ENCODE measurements at places on chromosomes 12 and 14.

DNA sequence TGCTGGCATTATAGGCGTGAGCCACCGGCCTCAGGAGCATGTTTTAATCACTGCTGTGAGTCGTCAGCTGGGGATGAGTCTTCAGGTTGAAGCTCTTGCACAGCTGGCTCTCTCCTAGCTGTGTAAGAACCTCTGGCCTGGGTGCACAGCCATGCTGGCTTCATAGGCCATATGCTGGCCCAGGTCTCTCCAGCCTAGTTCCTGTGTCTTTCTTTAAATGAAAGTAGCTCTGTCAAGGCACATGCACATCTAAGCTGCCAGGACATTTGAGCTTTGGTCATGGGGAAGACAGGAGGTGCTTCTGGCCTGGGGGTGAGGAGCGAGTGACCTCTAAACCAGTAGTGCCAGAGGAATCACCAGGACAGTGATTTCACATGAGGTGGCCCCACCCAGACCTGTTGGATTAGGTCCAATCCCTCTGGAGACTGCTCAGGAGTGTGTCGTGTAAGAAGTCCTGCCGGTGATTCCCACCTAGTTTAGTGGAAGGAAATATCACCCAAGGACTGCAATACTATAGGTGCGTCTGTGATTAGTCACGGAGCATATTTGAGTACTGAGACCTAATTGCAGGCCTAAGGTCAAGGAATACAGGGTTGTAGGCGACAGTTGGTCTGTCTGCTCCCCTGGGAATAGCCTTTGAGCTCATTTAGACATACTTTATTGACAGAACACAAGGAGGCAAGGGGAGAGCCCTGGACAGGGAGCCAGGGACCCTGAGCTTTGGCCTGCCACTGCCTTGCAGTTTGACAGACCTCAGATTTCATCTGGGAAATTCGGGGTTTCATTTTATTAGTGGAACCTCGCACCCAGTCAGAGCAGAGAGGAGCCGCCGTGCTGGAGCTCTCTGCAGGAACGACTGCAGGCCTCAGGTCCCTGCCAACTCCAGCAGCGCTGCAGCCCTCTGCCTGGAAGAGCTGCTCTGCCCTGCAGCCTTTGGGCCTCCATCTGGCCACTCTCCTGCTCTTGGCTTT is 67.0 kb downstream of the ANKRD9 start:
- DNase-seq, result no peak

DNA sequence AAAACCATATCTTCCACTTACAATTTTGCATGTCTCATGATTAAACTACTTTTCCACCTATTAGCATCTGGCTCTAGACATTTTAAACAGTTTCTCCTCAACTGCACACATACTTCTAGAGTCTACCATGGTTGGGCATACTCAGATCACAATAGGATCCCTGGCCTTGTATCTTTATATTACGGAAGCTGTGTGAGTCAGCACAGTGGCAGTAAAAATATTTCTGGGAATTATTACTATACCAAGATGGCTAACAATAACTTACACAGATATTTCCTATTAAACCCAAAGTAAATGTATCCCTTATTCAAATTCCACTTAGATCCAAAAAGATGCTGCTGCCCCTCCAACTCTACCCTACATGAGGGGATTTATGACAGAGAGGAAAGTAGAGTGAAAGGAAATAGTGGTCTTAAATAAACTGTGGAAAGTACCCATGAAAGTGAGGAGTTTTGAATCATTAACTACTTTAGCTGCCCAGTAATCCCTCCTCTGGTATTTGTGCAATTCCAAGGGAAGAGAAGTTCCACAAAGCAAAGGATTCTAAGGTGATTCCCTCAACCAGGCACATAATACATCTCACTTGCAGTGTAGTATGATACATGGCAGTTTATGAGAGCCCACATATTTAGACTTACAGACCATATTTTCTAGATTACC is 14.0 kb upstream of the CPSF6 start:
- no peak for DNase-seq

GRCh38 chr14:49306152-49306751 is 279.9 kb downstream of the RPS29 start:
- DNase-seq, result no peak

GRCh38 chr12:34392741-34393085 is 370.4 kb downstream of the ALG10 start:
- no peak for DNase-seq

DNA sequence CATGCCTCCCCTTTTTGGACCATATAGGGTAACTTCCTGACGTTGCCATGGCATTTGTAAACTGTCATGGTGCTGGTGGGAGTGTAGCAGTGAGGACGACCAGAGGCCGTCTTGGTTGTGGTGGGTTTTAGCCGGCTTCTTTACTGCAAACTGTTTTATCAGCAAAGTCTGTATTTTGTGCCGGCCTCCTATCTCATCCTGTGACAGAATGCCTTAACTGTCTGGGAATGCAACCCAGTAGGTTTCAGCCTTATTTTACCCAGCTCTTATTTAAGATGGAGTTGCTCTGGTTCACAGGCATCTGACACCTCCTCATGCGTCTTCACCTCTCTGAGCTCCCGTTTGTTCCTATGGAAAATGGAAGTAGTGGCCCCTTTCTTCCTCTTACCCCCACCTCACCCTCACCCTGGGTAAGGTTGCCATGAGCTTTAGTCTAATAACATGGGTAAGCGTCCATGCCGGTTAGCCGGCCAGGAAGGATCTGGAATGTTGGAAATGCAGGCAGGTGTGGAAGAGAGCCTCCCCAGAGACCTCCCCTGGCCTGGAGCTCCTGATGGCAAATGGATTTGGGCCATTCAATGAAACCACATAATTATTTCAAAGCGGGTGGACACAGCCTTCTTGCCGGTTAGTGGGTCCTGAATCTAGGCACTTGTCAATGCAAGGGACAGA is 18.6 kb downstream of the HHIPL1 start:
- DNase-seq, result no peak

- DNase-seq, result no peak
These were observed 107.1 kb downstream of the MYRFL start for GRCh38 chr12:69932154-69932553.

DNA sequence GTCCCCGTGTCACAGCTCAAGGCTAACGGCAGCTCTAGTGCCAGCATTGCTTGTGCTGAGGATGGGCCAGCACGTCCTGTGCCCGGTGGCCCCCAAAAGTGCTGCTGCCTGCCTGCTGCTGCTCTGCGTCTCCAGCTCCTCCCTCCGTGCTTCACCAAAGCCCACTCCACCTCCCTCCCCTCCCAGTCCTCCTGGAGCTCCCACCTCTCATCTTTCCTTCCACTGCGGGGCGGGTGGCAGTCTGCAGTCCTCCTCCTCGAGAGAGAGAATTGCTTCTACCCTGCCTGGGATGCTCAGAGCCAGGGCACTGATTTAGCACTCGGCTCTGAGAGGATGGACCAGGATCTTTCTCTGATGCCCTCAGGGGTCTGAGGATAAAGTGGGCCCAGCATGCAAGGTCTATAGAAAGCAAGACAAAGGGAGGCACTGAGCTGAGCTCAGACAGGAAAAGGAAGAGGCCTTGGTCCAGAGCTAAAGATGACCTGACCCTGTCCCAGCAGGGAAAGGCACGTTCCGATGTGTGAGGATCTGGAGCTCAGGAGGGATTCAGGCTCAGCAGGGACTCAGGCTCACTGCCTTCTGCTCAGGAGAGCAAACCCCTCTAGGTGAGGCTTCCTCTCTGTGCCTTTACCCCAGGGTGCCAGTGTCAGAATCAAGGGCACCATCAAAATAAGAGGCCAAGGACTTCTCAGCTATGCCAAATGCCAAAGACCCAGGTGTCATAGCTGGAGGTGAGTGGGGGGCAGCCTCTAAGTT is 113.1 kb upstream of the FKBP4 start:
- DNase-seq, result no peak

DNA sequence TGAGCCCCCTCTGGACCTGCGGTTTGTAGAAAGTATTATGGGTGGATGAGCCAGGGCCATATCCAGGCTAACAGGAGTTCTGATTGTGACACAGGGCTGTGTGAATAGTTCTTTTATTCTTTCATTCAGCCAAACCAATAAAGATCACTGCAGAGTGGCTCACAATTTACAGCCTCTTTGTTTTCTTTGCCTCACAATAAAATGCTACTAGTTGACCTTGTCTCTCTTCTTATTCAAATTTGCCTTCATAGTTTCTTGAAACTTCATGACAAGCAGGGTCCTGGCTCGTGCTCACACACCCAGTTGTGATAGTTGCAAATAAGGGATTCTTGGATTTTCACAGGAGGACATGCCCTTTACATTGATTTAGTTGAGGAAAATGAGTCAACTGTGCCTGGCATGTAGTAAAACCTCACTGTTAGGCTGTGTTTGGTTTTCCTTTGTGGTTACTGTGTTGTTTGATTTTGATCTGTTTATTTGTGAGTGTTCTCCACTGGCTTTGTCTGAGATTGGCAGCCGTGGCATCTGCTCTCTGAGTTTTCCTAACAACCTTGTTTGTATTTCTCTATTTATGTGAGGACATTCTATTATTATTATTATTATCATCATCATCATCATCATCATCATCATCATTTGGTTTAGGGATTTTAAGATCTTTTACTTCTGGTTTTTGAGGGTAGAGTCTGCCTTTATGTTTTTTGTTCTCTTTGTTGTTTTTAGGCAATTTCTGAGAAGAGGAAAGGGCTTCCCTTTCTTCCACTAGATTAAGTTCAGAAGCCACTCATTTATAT is 2.7 kb upstream of the KRT6B start:
- no peak for DNase-seq

- no peak for DNase-seq
These were observed 91.0 kb downstream of the LRRC74A start for GRCh38 chr14:76917158-76917596.

DNA sequence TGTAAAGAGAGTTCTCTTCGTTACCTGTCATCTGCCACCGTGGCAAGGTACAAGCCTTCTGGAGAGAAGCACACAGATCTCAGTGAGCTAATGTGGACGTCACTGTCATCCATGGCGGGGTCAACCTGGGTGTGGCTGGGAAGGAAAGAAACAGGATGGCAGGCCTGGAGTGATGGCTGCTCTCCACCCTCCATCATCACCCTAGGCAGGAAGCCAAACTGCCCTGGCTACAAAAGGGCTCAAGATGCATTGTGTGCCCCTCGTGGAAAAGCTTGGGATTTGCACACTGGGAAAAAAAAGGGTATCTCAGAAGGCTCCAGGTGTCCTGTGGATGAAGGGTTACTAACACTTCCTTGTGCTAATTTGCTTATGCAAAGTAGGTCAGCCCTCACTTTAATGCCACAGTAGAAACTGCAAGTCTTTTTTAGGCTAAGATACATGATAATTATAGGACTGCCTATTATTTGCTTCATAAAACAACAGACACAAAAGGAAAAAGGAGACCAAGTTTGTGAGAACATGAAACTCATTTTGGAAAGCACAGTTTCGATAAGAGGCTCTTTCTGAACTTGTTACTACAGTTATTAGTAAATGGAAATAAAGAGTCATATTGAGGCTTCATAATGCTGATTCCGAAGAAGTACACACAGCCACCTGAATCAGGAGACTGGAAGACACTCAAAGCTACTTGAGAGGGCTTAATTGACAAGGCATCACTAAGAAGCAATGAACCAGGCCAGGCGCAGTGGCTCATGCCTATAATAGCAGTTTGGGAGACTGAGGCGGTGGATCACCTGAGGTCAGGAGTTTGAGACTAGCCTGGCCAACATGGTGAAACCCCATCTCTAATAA is 18.9 kb downstream of the RFC5 start:
- DNase-seq, result no peak

- no peak for DNase-seq
These were observed 14.2 kb downstream of the GLT1D1 start for GRCh38 chr12:128867466-128867865.

GRCh38 chr14:53537422-53538315 is 384.5 kb upstream of the DDHD1 start:
- no peak for DNase-seq

GRCh38 chr12:12788675-12789368 is 3.4 kb downstream of the APOLD1 start:
- DNase-seq, result peak; percentile 82

GRCh38 chr12:15988983-15989755 is 78.0 kb downstream of the DERA start:
- DNase-seq, result no peak

- no peak for DNase-seq
These were observed 38.7 kb downstream of the GLT8D2 start for GRCh38 chr12:104011253-104011652.

DNA sequence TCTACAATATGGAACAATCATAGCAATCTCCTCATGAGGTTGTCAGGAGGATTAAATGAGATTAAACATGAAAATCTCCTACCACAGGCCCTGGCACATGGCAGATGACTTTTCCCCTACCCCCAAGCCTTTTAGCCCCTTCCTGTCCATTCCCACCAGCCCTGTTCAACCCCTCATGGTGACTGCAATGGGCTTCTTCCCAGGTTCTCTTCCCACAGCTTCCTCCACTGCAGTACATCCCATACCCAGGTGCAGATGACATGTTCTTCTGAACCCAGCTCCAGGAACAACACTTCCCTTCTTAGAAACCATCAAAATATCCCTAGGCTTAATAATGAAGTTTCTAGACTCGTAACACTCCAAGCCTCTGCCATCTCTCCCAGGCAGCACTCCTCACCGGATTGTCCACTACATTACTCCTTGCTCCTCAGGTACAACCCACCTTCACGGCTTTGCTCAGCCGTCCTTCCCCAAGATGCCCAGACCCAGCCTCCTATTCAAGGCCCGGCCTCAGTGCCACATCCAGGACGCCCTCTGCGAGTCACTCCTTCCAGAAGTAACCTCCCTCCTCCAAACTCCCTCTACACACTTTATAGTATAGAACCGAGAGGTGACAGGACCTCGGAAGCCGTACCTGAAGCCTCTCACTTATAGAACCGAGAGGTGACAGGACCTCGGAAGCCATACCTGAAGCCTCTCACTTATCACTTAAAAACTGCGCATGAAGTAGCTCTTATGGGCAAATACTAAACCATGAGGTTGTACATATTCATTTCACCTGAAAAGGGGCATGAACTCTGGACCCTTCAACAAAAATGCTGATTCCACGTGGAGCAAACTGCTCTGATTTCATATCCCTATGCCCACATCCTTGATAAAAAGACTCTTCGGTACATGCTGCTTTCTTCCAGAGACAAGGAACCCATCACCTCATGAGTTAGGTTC is 1.5 kb downstream of the CRACR2A start:
- DNase-seq, result no peak

- no peak for DNase-seq
These were observed 106.5 kb downstream of the ADCK1 start for GRCh38 chr14:77906446-77906845.

- DNase-seq, result no peak
These were observed 5.4 kb downstream of the KCNH5 start for GRCh38 chr14:63039866-63040265.

DNA sequence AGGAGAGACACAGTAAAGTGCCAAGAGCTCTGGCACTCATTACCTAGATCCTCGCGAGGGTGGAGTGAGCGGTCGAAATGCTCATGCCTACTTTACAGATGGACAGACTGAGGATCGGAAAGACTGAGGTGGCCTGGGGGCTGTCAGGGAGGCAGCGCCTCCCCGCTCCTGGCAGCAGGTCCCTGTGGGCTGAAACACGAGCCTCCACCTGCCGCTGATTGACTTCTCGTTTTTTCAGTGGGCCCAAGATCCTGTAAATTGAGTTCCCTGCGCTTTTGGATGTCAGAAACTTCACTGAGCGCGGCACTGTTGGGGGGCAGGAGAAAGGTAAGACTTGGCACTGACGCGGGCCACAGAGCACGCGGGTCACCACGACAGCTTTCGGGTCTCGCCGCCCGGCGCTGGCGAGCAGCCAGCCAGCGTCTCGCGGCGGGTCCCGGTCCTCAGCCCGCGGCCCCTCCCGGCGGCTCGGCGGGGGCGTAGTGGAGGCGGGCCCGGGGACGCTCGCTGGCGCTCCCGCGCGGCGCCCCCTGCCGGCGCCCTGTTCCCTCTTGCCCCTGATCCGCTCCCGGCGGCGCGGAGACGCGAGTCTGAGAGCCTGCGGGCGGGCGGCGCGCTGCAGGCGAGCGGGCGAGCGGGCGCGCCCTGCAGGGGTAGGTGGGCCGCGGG is 552 bp upstream of the SCN8A start:
- DNase-seq, result peak; percentile 79

All from CD4-positive, alpha-beta T cell treated with Interleukin-6 for 4 hours (primary cell).